DMS153 (cell line): ENCODE measurements at places on chromosomes 3 and 15.
A peak's percentile ranks its signal among the peaks of the same experiment; 100 is the strongest.

DNA sequence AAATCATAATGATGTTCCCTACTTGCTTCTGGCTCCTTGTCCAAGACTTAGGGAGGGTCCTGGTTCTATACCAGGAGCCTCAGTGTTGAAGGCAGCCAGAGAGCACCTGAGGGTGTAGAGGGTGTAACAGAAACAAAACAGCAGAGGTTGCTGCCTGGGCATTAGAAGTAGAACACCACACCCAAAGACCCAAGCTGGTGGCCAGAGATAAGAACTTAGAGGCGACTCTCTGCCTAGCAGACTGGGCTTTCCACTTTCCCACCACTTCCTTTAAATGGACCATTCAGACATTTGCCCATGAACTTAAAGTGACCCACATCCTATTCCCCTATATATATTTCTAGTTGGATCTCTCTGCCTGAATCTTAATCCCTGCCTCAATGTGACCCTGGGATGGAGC, 189.8 kb downstream of the KLF13 start:
- DNase-seq, result no peak

DNA sequence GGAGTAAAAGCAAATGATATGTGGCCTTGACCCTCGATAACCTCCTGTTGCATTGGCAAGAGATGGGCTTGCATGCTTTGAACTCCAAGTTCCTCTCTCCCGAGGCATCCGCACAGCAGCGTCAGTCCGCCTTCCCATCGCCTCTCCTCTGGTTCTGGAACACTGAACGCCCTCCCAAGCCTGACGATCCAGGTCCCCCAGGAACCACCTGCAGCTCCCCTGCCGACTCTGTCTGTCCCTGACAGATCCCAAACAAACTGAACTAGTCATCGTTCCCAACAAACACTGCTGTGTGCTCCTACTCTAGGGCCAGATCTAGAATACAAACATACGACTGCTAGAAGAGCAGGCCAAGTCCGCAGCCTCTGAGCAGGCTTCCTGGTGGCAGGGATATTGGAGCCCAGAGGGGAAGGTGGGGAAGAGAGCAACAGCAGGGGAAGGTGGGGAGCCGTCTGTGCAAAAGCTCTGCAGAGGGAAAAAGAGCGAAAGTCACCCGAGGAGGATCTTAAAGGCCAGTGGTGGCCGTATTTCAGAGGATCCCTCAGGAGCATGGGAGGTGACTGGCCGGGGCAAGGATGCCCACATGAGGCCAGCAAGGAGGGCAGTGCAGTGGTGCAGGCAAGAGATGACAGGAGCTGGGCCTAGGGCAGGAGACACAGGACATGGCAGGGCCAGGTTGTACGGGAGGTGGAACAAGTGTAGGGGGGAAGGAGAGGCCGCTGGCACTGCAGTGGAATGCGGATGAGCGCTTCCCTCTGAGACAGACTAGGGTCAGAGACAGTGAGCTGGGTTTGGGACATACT, 50.8 kb downstream of the PCSK6 start:
- DNase-seq, result no peak

- no peak for DNase-seq
Measured at GRCh38 chr3:10443272-10444109, 61.9 kb downstream of the ATP2B2 start.

GRCh38 chr3:43285644-43286043, 696 bp upstream of the SNRK start:
- DNase-seq, result no peak

DNA sequence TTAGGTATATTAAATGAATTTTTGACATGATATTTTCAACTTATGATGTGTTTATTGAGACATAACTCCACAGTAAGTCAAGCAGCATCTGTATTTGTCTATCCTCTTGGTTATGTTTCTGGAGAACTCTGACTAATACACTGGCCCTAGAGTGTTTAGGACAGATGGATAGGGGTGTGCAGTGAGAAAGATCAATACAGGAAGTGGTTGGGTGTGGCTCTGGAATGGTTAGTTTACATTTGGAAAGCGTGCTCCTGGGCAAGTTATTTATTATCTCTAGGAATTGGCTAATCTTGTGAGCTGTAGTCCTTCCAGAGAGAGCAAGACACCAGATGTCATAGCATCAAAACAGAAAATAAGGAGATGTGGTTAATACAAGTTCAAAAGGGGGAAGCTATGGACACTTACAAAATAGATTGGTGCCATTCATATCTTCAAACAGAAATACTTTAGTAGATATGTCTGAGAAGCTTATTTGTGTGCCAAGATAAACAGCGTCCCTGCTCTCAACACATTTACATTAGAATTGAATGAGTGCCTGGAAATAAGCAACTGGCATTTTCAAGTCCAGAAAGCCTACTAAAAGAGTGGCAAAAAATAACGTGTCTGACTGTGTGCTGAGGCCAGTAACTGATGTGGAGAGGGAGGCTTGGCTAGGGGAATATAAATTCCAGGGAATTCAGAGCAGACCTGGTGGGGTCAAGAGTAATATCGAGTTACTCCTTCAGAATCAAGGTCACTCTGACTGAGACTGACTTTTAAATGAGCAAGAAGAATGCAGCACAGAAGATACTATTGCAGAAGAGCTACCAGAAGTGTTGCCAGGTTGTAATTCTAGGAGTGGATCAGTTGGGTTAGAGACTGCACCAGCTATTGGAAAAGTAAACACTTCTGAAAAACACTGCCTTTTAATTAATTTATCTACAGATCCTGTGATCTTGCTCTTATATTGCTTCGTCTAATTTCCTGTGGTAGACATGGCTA, 33.4 kb upstream of the PLAAT1 start:
- DNase-seq, result peak; percentile 85

DNA sequence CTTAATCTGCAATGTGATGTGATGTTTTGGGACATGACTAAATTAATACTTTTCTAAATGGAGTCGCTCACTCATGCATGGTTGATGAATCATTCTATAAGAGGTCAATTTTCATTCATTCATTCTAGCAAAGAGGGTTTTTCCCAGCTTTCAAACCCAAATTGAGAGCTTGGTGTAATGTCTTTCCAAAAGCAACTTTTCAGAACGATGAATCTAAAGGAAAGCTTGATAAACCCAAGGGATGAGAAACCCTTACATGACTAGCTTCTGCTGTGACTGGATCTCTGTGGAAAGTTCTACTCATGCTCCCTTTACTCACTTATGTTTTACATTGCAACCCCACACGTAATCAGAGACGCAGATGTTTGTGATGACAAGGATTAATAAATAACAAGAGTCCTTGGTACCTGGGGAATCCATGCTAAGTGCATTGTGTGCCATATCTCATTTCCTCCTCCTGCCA, 47.7 kb downstream of the PDZRN3 start:
- DNase-seq, result no peak

DNA sequence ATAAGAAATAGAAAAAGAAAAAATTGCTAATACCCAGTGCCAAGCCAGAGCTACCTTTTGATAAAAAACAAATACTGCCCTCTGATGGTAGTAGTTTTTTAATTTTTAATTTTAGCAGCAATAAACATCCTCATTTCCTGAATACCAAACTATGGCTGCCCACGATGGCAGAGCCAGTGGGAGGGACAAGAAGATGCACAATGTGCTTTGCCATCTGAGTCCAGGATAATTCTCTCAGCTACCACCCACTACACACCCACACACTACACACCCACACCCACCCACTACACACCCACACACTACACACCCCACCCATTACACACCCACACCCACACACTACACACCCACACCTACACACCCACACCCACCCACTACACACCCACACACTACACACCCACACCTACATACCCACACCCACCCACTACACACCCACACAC, 17.8 kb downstream of the CEP19 start:
- DNase-seq, result no peak

- no peak for DNase-seq
Measured at GRCh38 chr15:56798639-56799038, 65.3 kb upstream of the ZNF280D start.

DNA sequence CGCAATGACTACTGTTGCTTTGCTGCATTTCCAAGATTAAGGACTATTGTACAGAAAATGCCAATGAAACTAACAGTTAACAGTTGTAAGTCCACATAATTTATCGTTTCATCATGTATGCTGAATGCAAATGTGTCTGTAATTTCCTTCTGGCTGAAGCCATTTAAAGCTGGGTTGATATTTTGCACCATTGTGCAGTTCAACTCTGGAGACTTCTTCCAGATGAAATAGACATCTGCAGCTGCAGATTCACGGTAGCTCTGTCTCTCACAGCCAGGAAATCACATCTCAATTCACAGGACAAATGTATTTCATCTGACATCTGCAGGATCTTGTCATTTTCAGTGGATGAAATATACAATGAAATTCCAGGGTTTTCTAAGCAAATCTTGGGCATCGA, 145.4 kb downstream of the CHL1 start:
- no peak for DNase-seq

DNA sequence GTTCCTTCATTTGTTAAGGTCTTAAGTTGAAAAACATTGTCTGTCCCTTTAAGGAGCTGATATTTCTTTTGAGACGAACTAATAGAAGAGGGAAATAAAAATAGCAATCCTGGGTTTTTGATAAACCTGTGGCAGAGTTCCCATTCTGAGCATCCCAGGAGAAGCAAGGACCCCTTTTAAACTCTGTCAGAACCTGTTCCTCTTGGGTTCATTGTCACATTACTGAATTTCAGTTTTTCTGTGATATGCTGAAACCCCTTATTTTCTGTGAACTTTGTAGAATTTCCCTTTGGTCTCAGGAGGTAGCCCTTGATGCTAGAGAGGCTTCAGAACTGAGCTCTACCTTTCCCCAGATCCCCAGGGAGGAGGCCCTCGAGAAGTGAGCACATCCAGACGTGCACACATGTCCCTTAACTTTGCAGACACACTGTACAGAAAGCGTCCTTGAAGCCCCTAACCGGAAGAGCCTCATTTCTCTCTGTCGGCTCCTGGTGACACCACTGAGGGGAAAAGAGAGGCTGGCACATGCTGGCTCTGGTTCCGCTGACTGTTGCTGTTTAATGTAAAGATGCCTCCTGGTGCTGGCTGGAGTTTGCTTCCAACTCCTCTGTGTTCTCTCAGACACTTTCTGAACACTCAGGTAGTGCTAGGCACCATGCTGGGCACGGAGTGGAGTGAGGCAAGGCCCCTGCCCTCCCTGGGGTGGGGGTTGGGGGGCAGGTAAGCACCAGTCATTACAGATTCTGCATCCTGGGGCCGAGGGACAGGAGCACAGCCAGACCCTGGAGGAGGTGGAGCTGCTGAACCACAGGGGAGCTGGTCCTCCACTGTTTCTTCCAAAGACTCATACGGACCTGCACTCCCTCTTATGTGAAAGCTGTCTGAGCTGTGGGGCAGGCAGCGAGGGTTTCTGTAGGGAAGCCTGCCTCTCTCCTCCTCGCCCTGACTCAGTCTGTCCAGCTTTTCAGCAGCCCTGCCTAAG, 77.5 kb downstream of the CHDH start:
- no peak for DNase-seq

DNA sequence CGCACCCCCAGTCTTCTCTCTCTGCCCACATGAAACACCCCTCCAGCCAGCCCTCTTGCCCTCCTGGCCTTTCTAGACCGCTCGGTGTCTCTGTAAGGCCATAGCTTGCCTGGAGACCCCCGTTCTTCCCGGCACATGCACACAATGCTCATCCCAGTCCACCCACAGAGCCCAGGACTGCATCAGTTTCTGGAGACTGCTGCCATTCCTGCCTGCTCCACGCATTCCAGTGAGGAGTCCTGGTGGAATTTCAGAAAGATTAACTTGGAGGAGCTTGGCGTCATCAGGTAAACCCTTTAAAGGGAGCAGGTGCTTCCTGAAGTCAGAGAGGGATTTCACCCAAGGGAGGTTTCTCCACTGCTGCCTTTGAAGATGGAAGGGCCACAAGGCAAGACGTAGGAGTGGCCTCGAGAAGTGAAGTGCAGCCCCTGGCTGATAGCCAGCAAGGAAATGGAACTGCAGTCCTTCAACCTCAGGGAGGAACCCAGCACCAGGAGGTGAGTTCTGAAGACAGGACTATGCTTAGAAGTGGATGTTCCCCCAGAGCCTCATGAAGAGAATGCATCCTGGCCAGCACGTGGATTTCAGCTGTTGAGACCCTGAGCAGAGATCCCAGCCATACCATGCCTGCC, 19.2 kb downstream of the SLC41A3 start:
- DNase-seq, result no peak

DNA sequence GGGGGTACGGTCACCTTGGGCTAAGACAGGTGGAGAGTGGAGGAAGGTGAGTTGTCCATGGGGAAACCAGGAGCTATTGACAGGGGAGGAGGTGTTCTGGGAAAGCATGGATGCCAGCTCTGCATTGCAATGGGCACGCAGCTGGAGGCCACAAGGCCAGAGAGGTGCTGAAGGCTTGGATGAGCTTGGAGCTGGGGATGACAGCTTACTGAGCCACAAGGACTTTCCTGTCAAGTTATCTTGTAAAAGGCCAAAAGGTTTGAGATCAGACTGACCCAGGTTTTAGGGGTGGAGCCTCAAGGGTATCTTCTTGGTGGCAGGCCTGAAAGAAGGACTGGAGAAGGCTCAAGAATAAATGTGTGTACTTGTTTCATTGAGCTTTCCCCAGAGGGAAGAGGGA, 115.2 kb downstream of the ASB7 start:
- DNase-seq, result no peak

GRCh38 chr3:125316246-125316645, 58.9 kb downstream of the ZNF148 start:
- no peak for DNase-seq

DNA sequence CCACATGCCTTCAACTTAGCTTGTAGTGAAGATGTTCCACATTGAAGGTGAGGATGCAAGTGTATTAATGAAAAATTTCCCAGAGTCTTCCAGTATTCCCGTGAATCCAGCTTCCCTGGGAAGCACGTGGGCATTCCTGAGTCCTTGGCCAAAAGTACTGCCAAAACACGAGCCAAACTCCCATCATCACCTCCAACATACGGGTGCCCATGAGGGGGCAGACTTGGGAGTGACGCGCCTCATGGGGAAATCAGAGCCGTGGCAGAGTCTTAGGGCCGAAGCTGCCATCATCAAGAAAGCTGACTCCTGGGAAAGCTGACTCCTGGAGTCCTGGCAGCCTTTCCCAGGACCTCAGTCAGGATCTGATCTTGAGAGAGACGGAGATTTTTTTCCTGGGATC, 20.1 kb upstream of the TM2D3 start:
- DNase-seq, result no peak

DNA sequence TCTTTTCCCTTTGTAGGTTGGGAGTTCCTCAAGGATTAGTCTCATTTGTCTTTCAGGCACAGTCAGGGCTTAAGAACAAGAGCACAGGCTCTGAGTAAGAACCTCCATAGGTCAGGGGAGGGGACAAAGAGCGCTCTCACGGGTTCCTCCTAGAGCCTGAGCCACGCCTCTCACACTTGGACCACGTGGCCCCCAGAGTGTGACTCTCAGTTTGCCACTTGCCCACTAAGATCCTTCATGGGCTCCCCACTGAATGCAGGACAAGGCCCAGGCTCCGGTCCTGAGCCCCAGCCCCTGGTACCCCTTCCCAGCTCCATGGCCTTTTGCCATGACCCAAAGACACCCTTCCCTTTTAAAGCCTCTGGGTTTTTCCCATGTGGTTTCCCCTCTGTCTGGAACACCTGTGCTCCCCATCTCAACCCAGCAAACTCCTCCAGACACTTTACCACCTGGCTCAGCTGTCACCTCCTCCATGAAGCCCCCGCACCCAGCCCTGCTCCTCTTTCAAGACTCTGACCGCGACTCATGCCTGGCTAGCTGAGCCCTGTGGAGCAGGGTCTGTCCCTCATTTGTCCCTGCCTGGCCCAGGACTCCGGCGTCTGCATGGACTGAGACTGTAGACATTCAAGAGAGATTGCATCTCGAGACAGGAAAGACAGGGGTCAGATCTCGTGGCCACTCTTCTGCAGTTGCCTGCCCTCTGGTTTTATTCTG, 32.7 kb downstream of the IQSEC1 start:
- no peak for DNase-seq
